ENCODE measurements at places on chromosomes 7 and 10.

DNA sequence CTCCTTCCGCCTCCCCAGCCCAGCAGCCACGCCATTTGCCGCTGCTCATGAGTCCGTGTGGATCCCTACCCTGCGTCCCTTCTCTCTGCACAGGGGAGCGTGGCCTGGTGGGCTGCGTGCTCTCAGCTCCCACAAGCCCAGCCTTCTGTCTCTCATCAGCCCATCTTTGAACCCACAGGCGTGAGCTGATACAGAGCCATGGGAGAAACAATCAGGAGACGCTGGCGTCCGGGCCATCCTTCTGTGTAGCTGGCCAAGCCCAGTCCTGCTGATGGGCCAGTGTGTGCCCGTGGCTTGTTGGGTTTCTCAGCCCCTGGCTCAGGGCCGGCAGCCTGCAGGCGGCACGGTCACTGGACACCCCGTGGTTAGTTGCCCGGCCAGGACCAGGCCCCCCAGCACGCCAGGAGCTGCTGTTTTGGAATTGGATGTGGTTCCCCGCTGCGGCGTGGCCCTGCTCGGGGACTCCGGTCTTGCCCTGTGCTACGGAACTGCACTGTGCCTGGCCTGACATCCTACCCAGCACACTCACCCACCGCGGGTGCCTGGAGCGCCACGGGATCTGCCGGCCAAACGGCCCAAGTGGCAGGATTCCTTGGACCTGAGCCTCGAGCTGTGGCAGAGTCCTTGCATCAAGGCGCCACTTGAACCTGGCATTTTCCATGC is 88.9 kb downstream of the ELFN1 start:
- H3K36me3 ChIP-seq = no peaks in the 10 kb centered on the region
- H3K27me3 ChIP-seq = no peaks in the 10 kb centered on the region
- H3K4me3 ChIP-seq = no peak overlapping the region
- no peak overlapping the region for H3K27ac ChIP-seq
- DNase-seq = no peak

GRCh38 chr7:126449611-126450268 is 803.0 kb downstream of the GRM8 start:
- no peaks in the 10 kb centered on the region for H3K4me1 ChIP-seq
- DNase-seq = no peak
- H3K4me3 ChIP-seq = no peak overlapping the region
- H3K36me3 ChIP-seq = no peaks in the 10 kb centered on the region

DNA sequence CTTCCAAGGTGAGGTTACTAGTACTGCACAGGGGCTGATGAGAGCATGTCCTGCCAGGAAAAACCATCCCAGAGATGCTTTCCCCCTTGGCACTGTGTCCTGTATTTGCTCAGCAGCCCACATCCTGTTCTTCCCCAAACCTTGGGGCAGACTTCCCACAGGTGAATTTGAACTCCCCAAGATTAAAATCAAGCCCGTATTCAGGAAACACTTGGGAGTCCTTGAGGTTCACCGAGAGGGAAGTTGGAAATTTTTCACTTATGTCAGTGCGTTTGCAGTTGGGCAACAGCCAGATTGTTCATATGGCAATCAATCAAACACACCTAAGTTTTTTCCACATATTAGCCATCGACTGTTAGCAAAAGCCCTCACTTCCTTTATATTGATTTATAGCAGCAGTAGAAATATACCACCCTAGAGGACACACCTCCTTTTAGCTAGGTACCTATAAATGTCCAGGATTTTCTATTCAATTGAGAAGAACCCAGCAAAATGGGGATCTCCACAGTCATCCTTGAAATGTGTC is at the start of gene DMBT1:
Gene DMBT1 (plus strand): TSS at position 476 of the 526 bp plus-strand sequence. CDS start 17 bp downstream, at position 493.
- DNase-seq = no peak
- no peak within 1 kb of the TSS for H3K27ac ChIP-seq
- no peaks in the 10 kb centered on the region for H3K36me3 ChIP-seq
- H3K4me3 ChIP-seq = no peak within 1 kb of the TSS
- H3K4me1 ChIP-seq = no peaks in the 10 kb centered on the region

DNA sequence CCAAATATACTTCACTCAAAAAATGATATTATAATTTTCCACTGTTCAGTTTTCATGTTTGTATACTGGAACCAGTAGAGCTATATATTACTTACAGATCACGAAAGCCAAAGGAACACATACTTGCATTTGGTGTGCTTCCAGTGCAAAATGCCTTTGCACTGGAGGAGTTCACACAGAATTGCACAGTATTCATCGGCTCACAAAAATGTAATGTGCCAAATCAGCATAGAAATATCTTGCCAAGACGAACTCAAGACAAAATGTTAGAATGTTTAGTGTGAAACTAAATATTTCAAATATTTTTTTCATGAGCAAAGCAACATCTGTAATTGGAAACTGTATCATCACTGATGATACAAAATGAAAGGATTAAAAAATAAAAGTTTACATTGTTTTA is 646.2 kb upstream of the SEMA3D start:
- no peak for DNase-seq
- H3K27me3 ChIP-seq = no peaks in the 10 kb centered on the region
- no peak overlapping the region for H3K27ac ChIP-seq
- no peak overlapping the region for H3K4me3 ChIP-seq
- no peaks in the 10 kb centered on the region for H3K4me1 ChIP-seq

GRCh38 chr7:5695727-5696345 is 85.6 kb downstream of the RNF216 start:
- no peaks in the 10 kb centered on the region for H3K36me3 ChIP-seq
- H3K27ac ChIP-seq = peak overlapping the region; percentile 94
- H3K27me3 ChIP-seq = no peaks in the 10 kb centered on the region

GRCh38 chr7:123502201-123502600 is 32.2 kb downstream of the IQUB start:
- H3K4me3 ChIP-seq = no peak overlapping the region
- H3K27ac ChIP-seq = no peak overlapping the region
- no peaks in the 10 kb centered on the region for H3K36me3 ChIP-seq
- DNase-seq = no peak
- H3K4me1 ChIP-seq = peaks cover 2% of the 10 kb centered on the region

DNA sequence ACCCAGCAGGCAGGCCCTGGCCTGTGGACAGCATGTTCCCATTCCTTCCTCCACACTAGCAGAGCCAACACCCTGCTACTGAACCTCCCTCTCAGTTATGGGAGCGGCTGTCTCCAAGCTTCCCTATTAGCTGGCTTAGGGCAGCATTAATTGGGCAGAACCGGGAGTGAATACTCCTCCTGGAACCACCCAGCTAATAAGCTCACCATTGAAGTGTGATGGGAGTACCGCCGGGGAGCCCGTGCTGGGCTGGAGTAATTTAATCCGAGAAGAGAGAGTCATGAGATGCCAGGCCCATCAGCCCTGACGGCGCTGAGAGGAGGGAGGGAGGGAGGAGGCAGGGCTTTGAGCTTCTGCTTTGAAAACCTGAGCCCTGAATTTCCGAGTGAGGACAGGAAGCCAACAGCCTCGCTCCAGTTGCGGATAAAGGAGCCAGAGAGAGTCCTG is 31.8 kb upstream of the ELFN1 start:
- H3K4me3 ChIP-seq = no peak overlapping the region
- H3K27me3 ChIP-seq = no peaks in the 10 kb centered on the region
- DNase-seq = no peak
- H3K27ac ChIP-seq = no peak overlapping the region
- no peaks in the 10 kb centered on the region for H3K36me3 ChIP-seq
- H3K4me1 ChIP-seq = no peaks in the 10 kb centered on the region

DNA sequence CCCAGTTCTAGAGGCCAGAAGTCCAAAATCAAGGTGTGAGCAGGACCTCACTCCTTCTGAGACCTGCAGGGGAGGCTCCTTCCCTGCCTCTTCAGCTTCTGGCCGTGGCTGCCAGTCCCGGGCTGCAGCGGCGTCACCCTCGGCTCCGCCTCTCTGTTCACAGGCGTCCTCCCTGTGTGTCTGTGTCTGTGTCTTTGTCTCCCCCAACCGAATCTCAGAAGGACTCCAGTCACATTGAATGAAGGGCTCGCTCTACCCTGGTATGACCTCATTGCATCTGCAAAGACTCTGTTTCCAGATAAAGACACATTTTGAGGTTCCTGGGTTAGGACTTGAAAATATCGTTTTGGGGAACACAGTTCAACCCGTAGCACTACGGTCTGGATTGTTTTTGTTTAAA is 33.1 kb upstream of the GALNT11 start:
- H3K27me3 ChIP-seq = no peaks in the 10 kb centered on the region
- no peaks in the 10 kb centered on the region for H3K4me1 ChIP-seq
- H3K36me3 ChIP-seq = no peaks in the 10 kb centered on the region

- no peaks in the 10 kb centered on the region for H3K36me3 ChIP-seq
- H3K27me3 ChIP-seq = no peaks in the 10 kb centered on the region
- no peak overlapping the region for H3K4me3 ChIP-seq
- no peak for DNase-seq
- no peak overlapping the region for H3K27ac ChIP-seq
Observed at GRCh38 chr7:55308186-55308929, 56.8 kb upstream of the LANCL2 start.

DNA sequence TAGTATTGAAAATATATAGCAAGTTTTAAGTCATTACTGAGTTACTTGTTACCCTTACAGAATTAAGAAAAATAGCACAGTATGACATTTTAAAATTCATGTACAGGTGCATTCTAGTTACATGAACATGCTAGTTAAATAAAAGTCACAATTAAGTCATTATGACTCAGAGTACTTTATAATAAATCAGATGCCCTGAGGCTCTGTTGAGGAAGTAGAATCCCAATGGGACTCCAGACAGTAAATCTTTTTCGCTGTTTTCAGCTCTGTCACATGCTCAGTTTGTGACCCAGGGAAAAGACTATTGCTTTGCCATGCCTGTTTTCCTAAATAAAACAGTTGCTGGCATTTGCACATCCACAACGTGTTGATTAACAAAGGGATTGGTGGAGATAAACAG is 21.0 kb downstream of the NUDT13 start:
- no peak for DNase-seq
- no peaks in the 10 kb centered on the region for H3K27me3 ChIP-seq
- H3K4me3 ChIP-seq = no peak overlapping the region
- H3K4me1 ChIP-seq = no peaks in the 10 kb centered on the region
- peaks cover 54% of the 10 kb centered on the region for H3K36me3 ChIP-seq

- no peak for DNase-seq
- no peaks in the 10 kb centered on the region for H3K4me1 ChIP-seq
- no peak overlapping the region for H3K4me3 ChIP-seq
- no peak overlapping the region for H3K27ac ChIP-seq
- H3K36me3 ChIP-seq = no peaks in the 10 kb centered on the region
Observed at GRCh38 chr7:136523571-136523970, 344.9 kb upstream of the CHRM2 start.

DNA sequence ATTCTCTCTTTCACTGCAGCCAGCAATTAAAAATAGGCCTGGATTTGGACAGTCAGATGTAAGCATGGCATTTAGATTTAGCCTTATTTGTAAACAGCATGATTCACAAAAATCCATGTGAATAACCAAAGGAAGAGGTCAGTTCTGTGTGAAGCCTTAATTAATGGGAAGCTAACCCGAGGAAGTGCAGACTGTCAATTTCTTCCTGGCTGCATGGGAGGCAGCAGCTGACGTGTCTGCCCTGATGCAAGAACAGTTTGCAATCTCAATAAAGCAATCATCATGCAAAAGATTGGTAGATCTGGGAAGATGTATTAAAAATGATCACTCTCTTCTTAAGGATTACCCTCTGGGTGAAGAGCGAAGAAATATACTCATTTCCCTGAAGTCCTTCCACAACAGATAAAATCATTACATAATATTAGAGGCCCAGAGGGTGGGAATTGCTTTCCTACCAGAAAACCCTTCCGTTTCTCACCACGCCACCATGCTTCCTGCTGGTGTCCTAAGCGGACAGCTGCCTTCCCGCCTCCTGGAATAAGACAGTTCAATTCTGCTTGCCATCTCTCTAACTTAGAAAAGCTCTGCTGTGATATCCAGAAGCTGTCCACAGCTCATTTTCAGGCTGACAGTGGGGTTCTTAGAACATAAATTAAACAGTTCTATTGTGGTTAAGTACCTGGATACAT is 526.7 kb upstream of the NRP1 start:
- H3K4me3 ChIP-seq = no peak overlapping the region
- no peaks in the 10 kb centered on the region for H3K4me1 ChIP-seq
- no peak overlapping the region for H3K27ac ChIP-seq
- H3K27me3 ChIP-seq = no peaks in the 10 kb centered on the region
- DNase-seq = no peak

DNA sequence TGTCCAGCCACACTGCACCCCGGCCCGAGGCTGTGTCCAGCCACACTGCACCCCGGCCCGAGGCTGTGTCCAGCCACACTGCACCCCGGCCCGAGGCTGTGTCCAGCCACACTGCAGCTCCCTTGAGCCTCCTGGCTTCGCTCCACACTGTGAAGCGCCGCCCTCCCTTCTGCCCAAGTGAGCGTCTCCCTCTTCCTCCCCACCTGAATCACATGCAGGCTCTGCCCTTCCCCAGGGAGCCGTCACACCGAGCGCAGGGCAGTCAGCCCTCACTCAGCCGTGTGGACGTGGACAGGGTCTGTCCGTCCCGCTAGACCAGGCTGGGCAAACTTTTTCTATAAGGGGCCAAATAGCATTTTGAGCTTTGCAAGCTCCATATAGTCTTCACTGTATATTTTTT is 27.6 kb downstream of the CFAP46 start:
- H3K27ac ChIP-seq = no peak overlapping the region
- DNase-seq = no peak
- H3K4me3 ChIP-seq = no peak overlapping the region
- no peaks in the 10 kb centered on the region for H3K27me3 ChIP-seq

- H3K4me1 ChIP-seq = peaks cover 7% of the 10 kb centered on the region
- H3K27me3 ChIP-seq = peaks cover 12% of the 10 kb centered on the region
- no peak for DNase-seq
- no peaks in the 10 kb centered on the region for H3K36me3 ChIP-seq
- no peak overlapping the region for H3K27ac ChIP-seq
Observed at GRCh38 chr10:102407425-102408130, 11.0 kb downstream of the PSD start.

DNA sequence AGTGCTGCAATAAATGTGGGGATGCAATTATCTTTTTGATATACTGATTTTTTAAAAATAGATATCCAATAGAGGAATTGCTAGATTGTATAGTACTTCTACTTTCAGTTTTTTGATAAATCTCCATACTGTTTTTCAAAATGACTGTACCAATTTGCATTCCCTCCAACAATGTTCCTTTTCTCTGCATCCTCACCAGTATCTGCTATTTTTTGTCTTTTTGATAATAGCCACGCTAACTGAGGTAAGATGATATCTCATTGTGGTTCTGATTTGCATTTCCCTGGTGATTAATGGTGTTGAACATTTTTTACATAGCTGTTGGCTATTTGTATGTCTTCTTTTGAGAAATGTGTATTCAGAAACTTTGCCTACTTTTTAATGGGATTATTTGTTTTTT is 217.7 kb upstream of the MTPN start:
- no peaks in the 10 kb centered on the region for H3K36me3 ChIP-seq
- DNase-seq = no peak
- no peaks in the 10 kb centered on the region for H3K4me1 ChIP-seq
- no peak overlapping the region for H3K27ac ChIP-seq
- H3K4me3 ChIP-seq = no peak overlapping the region

Data from ascending aorta (tissue), 2 donors.